ENCODE measurements at places on chromosomes 11 and 22.

DNA sequence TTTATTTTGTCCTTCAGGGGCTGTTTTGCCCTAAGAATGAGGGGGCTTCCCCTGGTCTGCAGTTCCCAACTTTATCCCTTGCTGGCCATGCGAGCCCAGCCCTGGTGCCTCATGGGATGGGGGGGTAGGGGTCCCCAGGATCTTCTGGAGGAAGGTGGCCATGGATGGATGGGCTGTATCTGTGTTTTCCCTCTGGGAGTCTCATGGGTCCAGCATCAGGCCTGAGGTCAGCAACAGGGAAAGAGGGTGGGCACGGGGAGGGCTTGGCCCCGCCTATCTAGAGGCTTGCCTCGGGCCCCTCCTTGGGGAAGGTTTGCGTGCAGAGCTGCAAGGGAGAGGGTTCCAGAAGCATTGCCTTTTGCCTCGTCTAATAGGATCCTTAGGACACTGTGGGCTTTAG is 10.8 kb upstream of the ADORA2A start:
- no peak for DNase-seq

DNA sequence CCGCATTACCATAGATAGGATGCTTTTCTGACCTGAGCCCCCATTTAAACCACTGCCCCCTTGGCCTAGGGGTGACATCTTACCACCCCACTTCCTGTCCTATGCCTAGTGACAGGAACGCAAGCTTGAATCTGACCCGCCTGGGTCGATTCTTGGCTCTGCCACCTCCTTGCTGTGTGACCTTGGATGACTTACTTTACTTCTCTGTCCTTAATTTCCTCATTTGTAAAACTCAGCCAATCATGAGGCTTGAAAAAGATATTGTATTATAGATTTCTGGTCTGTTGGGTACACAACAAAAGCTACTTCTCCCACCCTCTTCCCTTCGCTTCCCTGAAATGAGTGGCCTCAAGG is 39.2 kb upstream of the CDON start:
- DNase-seq = no peak

DNA sequence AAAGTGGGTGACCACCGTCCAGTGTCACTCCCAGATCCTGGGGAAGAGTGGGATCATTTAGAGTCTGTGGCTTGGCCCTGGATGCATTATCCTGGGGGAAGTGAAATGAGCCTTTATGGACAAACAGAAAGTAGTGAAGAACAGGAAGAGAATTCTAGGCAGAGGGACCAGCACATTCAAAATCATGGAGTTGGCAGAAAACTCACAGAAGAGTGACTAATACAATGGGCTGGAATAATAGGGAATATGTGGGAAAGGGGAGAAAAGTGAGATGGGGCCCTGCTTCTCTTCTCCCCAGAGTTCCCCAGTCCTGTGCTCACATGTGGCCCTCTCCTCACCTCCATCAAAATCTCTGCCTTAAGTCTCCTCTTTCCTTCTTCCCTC is 84.3 kb downstream of the CCDC81 start:
- DNase-seq = no peak

DNA sequence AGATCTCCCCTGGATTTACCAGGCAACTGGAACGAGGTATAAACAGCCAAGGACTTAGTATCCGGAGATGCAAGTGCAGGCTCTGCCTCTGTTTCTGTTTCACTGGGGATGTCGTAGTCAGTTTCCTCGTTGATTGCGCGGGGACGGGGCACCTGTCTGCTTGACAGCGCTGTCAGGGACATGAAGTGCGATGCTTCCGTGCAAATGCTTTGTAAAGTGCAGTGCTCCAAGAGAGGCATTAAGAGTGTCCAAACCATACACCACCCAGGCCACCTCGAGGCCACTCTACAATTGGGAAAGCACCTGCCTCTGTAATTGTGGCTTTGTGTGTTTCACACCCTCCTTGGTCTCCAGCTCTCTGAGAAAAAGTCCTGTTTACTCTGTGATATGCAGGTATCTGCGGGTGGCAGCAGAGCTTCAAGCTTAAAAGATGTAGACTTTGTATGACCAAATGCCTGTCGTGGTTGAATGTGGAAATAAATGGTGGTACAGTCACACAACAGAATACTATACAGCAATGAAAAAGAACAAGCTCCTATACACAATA is 18.6 kb upstream of the CD5 start:
- DNase-seq = no peak

DNA sequence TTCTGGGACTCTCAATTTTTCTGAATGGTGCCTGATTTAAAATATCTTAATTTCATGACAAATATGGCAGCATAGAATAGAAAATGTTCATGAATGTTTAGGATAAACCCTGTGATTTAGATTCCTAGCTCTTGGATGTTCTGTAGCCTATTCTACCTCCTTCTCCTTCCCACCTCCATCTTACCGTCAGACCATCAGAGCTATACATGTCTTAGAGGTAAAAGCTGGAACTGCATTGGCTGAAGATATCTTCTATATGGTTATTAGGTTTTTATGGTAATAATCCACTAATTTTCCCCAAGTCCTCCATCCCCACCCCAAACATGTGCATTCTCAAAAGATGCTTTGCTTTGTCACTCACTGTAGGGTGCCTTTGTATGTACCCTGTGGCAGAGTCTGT is 46.9 kb upstream of the CSTF3 start:
- no peak for DNase-seq

- no peak for DNase-seq
Observed at GRCh38 chr22:27986937-27987336, 67.9 kb upstream of the PITPNB start.

DNA sequence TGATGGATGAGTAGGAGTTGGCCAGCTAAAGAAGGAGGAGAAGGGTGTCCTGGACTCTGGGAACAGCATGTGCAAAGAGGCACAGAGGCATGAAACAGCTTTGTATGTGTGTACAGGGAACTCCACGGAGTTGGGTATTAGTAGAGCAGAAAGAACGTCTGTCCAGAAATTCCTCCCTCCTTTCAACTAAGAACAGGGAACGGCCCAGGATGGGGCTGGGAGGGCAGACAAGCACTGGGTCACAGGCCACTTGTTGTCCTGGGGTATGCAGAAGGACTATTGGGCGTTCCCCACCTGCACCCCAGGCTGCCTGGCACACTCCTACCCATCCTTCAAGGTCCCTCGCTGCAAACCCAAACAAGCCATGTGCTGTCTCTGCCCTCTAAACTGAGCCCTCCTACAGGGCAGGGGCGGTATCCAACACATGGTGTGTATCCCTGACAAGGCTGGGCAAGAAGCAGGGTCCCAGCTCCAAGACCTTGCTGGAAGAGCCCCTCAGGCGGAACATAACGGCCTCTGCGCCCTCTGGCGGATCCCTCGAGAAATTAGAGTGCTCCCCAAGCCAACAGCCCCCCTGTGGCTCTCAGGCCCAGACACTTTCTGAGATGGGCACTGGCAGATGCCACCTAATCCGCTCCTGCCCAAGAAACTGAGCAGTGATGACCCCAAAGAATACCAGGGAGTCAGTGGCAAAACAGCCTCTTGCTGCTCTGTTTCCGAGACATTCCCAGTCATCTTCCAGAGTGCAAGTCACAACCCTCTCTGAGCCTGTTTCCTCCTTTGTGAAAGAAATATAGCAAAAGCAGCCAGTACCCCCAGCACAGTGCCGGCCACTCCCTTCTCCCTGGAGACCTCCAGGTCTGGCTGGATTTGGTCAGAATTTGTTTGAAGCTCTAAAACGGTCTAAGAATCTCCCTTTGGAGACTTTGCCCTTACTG is 1.6 kb upstream of the ELFN2 start:
- peak; percentile 31 for DNase-seq

GRCh38 chr22:45163099-45163450 is 650 bp upstream of the NUP50 start:
- DNase-seq = peak; percentile 11

- DNase-seq = no peak
Observed at GRCh38 chr11:2166091-2166851, 5.3 kb upstream of the INS start.

GRCh38 chr11:72313912-72314598 is 70.1 kb upstream of the PHOX2A start:
- no peak for DNase-seq

DNA sequence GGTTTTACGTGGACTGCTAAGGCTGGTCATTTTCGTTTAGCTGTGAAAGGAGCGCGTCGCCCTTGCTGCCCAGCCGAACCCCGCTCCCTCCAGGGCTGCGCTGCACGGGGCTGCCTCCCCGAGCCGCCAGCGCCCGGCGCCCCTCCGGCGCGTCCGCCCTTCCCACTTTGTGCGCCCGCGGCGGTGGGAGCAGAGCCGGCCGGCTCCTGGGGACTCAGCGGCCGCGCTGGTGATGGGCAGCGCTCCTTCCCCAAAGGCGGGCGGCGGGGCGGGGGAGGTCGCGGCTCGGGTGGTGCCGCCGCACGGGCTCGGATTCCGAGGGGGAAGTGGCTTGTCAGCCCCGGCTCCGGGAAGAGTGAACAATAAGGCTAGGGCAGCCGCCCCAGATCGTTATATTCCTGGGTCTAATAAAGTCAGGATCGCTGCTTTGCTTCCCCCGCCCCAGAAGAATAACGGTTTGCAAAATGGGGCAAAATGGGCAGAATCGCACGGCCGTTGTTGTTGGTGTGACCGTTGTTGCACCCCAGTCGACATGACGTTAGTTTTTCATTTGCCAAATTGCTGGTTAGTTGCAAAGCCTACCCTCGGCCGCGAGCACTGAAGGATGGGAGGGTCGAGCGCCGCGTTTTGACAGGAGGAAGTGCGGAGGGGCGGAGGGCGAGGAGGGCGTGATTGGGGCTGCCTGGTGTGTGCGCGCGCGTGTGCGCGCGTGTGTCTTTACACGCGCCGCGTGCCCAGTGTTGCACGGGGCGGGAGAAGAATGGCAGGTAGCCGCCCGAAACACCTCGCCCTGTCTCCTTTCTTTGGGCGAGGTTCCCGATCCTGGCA is 745 bp downstream of the NCAM1 start:
- DNase-seq = no peak

DNA sequence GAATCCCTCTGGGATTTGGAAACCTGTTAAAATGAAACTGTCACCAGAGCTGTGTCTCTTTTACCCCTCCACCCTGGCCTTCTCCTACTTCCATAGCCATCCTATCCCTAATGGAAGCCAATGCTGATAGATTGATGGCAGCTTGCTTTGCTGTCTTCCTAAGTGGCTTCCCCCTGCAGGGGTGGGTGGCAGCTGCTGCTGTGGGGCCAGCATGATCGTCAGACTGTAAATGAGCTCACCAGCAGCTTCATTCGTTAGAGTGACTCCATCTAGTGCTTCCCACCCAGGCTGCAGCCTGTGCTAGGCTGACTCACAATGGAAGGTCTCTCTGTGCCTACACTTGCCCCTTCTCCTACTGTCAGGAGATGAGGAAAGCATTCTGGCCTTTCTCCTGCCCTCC is 311.0 kb downstream of the BUD13 start:
- DNase-seq = no peak

DNA sequence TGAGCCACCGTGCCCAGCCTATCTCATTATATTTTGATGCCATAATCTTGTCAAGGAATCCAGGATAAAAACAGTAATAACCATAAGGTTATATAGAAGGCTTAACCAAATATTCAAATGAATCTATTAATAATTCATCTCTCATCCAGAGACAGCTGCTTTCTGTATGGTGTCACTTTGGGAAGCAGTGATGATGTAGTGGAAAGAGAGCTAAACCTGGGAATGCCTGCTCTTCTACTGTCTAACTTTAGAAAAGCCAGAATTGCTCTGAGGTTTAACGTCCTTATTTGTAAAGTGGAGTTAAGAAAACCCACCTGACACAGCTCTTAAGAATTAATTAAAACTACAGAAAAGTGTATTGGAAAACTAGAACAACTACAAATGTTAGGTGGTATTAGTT is 29.3 kb upstream of the OR10D3 start:
- DNase-seq = no peak

DNA sequence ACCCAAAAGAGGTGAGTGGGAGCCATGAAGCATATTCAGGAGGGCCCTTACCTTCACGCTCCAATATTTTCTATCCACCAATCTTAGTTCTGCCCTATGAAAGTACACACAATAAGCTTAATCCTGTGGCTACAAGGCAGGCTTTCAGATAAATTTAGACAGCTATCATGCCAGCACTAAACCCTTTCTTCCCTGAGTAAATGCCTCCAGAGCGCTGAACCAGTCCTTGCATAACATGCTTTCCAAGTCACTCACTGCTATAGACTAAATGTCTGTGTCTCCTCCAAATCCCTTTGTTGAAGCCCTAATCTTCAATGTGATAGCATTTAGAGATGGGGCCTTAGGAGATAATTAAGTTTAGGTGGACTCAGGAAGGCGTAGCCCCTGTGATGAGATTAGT is 50.3 kb upstream of the FIBIN start:
- DNase-seq = no peak

GRCh38 chr11:20084921-20085814 is 75.1 kb downstream of the DBX1 start:
- no peak for DNase-seq

- no peak for DNase-seq
Observed at GRCh38 chr11:116504541-116505297, 268.1 kb downstream of the BUD13 start.

- DNase-seq = no peak
Observed at GRCh38 chr22:23518376-23519187, 61.5 kb downstream of the IGLL1 start.

DNA sequence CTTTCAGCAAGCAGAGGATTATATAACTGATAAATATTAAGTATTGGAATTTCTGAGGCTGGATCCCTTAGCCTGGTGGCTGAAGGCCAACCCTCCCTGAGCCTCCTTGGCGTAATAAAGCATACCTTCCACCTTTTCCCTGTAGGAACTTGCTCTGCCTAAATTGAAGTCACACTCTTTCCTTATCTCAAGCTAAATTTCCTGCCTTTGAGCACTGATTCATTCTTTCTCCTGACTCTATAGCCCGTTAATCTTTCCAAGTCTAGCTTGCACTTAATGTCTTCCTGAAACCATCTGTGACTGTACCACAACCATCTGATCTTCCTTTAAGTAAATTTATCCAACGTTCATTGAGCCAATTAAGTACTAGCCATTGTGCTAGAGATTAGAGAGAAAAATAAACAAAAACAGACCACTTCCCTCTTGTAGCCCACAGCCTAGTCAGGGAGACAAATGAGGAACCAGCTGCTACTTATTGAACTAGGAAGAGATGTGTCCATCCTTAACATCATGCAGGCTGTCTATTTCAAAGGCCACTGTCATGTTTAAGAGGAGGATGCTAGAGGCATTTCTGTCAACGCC is 62.9 kb downstream of the GRK3 start:
- DNase-seq = no peak

GRCh38 chr11:57530215-57530595 is 349 bp downstream of the TIMM10 start:
- DNase-seq = peak; percentile 16

DNA sequence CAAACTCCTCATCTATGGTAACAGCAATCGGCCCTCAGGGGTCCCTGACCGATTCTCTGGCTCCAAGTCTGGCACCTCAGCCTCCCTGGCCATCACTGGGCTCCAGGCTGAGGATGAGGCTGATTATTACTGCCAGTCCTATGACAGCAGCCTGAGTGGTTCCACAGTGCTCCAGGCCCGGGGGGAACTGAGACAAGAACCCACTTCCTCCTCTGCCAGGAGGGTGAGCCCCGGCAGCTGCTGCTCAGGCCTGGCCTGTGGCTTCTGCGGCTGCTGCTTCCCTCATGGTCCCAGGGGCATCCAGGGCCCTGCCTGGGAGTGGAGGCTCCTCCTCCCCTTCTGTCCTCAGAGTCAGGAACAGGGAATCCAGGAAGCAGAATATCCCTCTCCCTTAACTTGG is 98.4 kb downstream of the ZNF280B start:
- peak; percentile 22 for DNase-seq
